ENCODE measurements at places on chromosomes 4 and X.

DNA sequence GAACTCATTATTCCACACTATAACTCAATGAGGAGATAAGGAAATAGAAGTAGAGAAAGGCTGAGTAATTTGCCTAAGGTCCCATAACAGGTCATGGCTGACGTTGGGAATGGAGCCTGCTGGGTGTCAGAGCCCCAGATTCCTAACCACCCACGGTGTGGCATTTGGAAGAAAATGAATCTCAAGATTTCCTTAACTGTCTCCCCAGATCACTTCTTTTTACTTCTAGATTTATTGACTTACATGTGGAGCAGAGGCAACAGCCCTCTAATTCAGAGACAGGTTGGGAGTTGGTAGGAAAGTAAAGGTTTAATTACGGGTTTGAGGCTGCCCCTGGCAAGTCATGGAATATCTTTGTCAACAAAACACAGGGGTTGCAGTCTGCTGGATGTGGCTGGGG lies 134.0 kb downstream of the ARHGAP10 start:
- DNase-seq, result no peak

- DNase-seq, result no peak
Observed at GRCh38 chr4:85724791-85725563, 250.0 kb downstream of the ARHGAP24 start.

GRCh38 chr4:114512595-114513295 lies 85.9 kb upstream of the UGT8 start:
- DNase-seq, result no peak

GRCh38 chr4:181909368-181909767 lies 333.8 kb upstream of the TENM3 start:
- DNase-seq, result no peak

DNA sequence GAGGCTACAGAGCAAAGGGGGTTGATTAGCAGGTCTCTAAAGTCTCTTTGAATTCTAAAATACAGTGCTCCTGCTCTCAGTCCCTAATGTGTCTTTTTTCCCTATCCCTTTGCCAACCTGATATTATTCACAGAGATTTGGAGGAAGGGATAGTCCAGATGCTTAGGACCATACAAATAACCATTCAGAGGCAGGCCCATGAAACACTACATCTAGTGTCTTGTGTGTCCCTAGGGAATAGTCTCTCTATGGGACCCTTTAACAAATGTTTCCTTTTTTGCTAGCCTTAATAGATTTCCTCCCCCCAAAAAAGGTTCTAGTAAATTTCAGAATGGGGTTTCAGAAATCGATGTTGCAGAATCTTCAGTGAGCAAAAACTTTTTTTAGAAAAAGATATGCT lies 1.7 kb downstream of the NR0B1 start:
- no peak for DNase-seq
